ENCODE measurements at places on chromosomes 7 and 10.
A peak's percentile ranks its signal among the peaks of the same experiment; 100 is the strongest.

DNA sequence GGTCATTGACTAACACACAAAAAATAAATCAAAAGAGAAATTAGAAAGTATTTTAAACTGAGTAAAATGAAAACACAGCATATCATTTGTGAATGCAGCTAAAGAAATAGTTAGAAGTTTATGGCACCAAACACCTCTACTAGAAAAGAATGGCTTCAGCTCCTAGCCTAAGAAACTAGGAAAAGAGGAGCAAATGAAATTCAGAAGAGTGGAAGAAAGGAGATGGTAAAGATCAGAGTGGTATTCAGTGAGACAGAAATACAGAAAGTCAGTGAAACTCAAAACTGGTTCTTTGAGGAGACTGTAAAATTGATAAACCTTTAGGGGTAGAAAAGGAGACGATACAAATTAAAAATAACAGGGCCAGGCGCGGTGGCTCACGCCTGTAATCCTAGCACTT lies 2.7 kb downstream of the EXOC6 start:
- no peak for DNase-seq

DNA sequence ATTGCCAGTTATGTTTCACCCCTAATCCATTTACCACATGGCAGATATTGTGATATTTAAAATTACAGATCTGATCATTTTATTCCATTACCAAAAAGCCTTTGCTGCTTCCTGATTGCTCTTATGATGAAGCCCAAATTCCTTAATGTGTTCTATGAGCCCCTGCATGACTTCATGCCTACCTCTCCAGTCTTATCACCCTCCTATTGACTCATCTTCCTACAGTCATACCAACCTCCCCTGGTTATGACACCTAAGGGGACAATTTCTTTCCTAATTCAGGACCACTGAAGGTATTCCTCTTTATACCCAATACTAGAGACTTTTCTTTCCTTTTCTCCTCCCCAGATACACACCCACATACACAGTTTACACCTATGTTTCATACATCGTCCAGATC lies 36.0 kb downstream of the TES start:
- no peak for DNase-seq

DNA sequence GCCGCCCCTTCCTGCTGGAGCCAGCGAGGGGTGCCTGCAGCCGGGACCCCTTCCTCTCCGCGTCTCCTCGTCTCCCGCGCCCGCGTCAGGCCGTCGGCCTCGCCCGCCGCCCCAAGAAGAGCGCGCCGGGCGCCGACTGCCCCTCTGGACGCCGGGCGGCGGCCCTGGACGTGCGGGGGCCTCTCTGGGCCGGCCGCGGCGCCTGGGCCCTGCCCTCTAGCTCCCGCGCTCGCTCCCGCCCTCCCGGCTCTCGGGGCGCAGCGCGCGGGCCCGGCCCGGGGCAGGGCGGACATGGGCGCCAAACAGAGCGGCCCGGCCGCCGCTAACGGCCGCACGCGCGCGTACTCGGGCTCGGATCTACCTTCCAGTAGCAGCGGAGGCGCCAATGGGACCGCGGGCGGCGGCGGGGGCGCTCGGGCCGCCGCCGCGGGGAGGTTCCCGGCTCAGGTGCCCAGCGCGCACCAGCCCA lies 704 bp downstream of the ZNRF2 start:
- DNase-seq, result peak; percentile 44

GRCh38 chr10:55158633-55159032 lies 357.6 kb upstream of the PCDH15 start:
- DNase-seq, result no peak

- no peak for DNase-seq
Measured at GRCh38 chr10:88989824-88990383, 694 bp upstream of the FAS start.

DNA sequence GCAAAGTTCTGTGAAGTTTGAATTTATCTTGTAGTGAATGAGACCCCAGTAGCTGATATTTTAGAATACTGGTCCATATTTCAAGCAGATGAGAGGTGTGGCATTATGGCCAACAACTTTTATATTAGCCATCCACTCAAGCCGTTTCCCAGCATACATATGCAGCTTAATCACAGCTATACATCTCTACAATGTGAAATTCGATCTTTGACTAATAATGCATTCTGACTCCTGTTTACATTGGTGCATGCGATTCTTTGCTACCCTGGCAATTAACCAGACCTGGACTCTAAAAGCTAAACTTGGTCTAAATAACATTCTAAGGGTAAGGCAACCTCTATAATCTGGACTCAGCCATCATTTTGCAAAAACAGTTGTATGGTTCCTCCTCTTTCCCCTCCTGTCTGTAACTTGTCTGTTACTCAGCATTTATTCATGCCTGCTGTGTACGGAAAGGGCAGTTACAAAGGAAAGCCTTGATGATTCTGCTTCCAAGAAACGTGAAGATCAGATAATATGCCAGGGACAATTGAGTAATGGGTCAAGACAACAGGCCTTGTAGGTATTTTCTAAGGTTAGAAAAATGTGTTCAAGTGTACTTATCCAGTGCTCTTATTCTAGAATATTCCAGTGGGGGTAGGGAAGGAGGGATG lies 50.6 kb downstream of the PNLIPRP2 start:
- no peak for DNase-seq

DNA sequence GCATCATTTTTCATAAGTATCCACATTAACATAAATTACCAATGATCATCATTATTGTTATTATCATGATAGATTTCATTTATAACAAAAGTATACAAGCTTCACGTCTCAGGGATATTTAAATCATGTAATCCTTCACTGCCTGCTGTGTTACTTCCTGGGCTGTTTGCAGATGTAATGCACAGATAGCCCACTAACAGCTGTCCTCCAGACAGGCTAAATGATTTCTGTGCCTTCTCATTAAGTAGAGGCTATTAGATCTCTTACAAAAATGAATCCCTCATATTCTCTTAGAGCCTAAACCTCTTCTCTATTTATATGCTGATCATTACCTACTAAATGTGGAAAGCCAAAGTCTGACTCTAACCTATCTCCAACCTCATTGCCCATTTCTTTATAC lies 9.3 kb downstream of the PCLO start:
- no peak for DNase-seq

GRCh38 chr10:121213437-121213836 lies 362.3 kb downstream of the WDR11 start:
- DNase-seq, result no peak

DNA sequence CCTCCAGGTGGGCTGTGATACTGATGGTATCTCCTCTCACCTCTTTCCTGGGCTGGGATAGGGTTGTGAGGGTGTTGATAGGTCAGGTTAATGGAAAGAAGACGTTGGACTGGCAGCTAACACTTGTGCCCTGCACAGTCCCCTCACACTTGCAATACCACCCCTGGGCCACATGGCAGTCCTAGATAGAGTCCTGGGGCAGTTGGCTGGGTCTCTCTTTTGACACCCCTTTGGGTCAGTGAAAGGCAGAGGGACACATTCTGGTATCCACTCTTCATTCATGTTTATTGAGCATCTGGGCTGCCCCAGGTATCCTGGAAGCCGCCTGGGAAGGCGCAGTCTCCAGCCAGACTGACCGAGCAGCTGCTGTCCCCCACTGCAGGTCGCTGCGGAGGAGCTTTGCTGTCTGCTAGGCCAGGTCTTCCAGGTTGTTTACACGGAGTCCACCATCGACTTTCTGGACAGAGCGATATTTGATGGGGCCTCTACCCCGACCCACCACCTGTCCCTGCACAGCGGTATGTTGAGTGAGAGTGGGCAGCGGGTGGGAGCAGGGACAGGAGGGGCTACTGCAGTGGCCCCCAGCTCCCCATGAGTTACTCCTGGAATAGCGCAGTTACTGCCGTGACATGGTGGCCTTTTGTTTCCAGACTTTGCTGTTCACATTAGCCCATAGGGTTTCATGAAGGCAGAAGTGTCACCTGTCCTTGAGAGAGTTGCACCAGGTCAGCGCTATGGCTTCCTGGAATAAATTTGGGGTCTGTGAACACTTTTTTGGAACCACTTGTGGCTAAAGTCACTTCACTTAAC lies 19.1 kb downstream of the NACAD start:
- DNase-seq, result no peak

DNA sequence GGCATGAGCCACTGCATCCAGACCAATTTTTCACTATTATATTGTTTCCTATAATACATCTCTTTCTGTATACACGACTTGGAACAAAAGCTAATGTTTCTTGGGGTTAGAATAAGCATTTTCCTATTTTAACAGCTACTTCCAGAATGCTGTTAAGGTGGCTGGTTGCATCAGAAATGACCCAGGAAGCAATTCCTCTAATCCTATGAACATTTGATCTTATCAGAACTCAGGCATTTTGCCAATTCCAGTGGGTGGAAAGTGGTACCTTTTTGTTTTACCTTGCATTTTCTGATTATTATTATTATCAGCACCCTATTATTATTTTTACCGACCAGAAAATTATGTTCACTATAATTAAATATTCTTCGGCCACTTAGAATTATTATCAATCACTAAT lies 73.3 kb downstream of the NDUFB2 start:
- no peak for DNase-seq

DNA sequence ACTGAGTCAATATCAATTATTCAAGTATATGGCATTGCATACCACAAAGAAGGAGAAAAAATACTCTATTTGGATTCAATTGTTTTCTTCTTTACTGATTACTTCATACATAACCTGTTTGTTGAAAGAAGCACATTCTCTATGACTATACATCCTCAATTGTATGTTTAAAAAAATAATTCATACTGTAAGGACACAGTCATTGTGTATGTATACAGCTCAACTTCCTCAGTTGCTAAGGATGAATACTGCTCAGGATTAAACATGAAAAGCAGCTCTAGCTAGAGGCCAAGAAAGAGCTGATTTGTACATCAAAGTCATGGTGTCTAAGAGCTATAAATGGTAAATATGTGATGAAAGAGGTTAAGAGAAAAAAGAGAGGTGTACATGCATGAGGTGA lies 15.8 kb upstream of the BPGM start:
- no peak for DNase-seq

DNA sequence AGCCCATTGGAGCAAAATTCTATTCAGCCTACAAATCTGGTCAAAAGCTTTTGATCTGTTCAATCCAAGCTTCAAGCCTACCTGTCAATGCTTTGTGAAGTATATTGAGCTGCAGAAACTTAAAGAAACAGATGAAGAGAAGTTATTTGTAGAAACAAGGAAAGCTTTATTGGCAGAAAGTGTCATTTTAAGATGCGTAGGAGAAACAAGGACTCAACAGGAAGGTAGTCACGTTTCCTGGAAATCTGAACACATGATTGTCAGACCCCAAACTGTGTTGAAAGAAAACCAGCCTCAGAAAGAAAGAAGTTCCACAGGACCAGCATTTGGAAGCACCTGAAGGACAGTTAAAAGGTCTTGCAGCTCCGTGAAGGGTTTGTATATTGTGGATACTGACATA lies 34.8 kb upstream of the PURB start:
- no peak for DNase-seq

GRCh38 chr7:16063716-16064675 lies 357.3 kb downstream of the CRPPA start:
- no peak for DNase-seq

DNA sequence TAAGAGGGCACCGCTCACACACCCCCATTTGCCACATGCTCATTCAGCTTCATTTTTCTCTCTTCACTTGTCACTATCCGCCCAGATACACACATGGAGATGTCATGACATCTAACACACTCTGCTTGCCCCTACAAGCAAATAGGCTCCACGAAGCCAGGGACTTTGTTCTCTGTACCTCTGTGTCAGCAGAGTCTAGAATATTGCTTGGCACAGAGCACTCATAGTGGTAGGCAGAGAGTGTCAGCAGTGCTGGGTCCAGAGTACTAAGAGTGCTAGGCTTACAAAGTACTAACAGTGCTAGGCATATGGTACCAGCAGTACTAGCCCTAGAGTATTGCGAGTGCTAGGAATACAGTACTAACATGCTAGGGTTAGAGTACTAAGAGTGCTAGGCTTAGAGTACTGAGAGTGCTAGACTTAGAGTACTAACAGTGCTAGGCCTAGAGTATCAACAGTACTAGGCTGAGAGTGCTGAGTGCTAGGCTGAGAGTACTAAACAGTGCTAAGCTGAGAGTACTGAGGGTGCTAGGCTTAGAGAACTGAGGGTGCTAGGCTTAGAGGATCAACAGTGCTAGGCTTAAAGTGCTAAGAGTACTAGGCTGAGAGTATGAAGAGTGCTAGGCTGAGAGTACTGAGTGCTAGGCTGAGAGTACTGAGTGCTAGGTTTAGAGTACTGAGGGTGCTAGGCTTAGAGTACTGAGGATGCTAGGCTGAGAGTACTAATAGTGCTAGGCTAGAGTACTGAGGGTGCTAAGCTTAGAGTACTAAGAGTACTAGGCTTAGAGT lies 166.1 kb downstream of the PRKAG2 start:
- DNase-seq, result no peak

DNA sequence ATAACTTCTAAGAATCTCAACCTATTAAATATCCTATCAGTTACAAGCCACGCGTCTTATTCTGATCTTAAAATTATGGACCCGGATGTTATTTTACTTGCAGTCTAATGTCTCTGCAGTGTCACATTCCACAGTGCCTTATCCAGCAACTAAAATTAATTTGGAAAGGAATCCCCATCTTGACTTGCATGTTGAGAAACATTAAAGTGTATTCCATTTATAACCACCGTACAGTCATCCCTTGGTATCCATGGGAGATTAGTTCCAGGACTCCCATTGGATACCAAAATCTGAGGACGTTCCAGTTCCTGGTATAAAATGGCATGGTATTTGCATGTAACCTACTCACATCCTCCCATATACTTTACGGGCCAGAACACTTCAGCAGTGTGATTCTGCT lies 194.7 kb downstream of the ARHGAP21 start:
- no peak for DNase-seq

- DNase-seq, result no peak
Measured at GRCh38 chr7:11817111-11817740, 14.8 kb downstream of the THSD7A start.

- no peak for DNase-seq
Measured at GRCh38 chr7:155084969-155085368, 14.8 kb downstream of the HTR5A start.

DNA sequence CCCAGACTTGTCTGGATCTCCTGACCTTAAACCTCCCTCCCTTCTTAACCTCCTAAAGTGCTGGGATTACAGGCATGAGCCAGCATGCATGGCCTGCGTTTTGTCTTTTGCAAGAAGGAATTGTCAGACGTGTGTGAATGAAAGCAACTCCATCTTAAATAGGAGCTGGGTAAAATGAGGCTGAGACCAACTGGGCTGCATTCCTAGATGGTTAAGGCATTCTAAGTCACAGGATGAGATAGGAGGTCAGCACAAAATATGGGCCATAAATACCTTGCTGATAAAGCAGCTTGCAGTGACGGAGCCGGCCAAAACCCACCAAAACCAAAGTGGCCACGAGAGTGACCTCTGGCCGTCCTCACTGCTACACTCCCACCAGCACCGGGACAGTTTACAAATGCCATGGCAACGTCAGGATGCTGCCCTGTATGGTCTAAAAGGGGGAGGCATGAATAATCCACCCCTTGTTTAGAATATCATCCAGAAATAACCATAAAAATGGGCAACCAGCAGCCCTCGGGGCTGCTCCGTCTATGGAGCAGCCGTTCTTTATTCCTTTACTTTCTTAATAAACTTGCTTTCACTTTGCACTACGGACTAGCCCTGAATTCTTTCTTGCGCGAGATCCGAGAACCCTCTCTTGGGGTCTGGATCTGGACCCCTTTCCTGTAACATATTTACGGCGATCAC lies 41.2 kb upstream of the SDK1 start:
- DNase-seq, result no peak

All from NCI-H345 (cell line).